EH (cell line): ENCODE measurements at places on chromosomes 1 and 21.

GRCh38 chr1:82463951-82464350 is 663.2 kb downstream of the ADGRL2 start:
- no peak for DNase-seq

DNA sequence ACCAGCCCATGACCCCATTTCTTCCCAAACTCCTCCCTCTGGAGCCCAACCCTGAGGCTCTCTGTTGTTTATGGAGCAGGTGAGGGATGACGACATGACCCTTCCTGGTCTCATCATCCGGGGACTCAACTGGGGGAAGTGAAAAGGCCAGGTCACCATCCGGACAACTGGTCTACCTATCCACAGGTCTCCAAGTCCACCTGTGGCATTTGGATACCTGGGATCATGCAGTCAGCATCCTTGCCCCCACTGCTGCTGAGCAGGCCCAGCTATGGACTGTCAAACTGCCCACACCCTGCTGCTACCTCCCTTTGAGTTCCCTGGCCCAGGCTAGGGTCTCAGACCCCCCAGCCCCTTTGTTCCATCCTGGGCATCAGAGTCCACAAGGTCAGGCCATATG is 60.0 kb upstream of the LAPTM5 start:
- no peak for DNase-seq

DNA sequence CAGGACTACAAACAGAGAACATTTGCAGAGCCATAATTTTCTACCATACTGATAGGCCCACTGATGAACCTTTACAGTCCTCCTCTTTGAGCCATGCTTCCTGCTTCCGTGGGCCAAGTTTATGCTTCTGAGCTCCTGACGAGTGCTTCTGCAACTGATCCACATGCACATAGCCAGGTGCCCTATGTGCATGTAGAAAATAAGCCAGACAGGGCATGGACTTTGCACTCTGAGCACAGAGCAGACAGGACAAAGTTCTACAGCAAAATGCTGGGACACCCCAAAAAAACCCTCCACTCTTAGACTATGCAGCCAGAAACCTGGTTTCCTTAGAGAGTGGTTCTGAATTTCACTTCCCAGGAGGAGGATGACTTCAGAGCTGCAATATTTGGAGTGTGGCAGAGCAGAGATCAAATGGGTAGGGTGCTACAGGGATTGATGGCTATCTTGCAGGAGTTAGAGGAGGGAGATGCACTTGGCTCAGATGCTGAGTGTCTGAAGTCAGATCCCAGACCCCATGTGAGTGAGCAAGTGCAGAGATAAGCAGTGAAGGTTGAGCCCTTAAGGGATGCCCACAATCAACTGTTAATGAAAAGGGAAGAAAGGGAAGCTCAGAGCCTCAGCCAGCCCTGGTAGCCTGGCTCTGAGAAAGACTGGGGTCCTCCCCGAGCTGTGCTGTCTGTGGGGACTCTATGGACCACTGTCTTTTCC is 230.9 kb downstream of the DUSP10 start:
- no peak for DNase-seq

- peak; percentile 97 for DNase-seq
These were observed 134.4 kb downstream of the TGFB2 start for GRCh38 chr1:218479436-218480115.

DNA sequence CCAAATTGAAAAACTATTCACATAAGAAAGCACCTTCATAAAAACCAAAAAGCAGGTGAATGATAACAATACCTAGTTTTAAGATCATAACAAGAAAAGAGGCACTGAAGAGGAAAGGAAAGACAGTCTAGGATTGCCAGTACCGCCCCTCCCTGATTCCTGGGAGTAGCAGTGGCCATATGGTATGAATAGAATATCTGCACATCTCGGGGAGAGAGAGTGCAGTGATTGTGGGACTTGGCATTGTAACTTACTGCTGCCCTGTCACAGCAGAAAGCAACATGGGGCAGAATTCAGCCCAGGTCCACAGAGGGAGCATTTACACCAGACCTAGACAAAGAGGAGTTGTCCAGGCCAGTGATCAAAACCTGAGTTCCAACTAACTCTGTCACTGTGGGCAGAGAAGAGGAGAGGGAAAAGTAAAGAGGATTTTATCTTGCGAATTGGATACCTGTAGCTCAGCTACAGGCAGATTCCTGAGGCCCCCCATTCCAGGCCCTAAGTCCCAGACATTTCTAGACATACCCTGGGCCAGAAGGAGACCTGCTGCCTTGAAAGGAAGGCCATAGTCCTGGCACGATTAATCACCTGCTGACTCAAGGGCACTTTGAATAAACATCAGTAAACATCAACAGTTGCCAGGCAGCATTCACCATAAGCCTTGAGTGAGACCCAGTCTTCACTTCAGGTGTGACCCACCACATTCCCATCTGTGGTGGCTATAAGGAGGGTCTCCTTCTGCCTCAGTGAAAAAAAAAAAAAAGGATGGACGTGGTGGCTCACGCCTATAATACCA is 397.5 kb downstream of the TGFB2 start:
- DNase-seq: no peak

DNA sequence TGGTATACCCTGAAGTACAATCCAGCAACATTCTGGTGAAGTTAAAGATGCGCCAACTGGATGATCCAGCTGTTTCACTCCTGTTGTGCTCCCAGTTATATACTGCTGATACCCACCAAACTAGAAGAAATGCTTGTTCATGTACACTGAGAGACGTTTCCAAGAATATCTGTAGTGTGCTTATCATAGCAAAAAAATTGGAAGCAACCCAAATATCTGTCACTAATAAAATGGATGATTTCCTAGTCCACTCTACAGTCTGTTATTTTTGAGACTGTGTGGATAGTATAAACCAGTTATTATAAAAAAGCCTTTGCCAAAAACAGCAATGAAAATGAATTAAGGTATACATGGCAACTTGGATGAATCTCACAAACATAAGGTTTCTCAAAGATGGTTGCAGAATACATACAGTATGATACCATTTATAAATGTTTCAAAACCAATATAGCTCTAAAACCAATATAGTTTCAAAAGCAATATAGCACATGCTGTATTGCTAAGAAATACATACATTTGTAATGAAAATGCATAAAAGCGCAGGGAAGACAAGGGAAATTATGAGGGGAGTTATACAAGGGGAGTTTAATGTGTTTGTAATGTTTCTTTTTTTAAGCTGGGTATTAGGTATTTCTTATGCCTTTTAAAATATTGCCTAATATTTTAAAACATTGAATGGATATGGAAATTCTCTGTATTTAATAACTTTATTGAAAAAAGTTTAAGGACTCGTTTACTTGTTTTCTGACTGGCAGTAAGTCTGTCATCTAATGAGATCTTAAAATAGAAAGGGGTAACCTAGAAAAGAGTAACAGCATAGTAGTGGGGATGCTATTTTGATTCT is 36.5 kb downstream of the GPSM2 start:
- DNase-seq: no peak

- peak; percentile 57 for DNase-seq
These were observed 23.7 kb downstream of the NKAIN1 start for GRCh38 chr1:31216016-31216415.

GRCh38 chr1:111565079-111565478 is 54.5 kb upstream of the RAP1A start:
- peak; percentile 91 for DNase-seq

- no peak for DNase-seq
These were observed 5.8 kb downstream of the PCNX2 start for GRCh38 chr1:233289676-233290075.

- DNase-seq: no peak
These were observed 240.8 kb downstream of the TRABD2B start for GRCh38 chr1:47756411-47756810.

- DNase-seq: peak; percentile 24
These were observed 508 bp downstream of the RAVER2 start for GRCh38 chr1:64745181-64745985.

DNA sequence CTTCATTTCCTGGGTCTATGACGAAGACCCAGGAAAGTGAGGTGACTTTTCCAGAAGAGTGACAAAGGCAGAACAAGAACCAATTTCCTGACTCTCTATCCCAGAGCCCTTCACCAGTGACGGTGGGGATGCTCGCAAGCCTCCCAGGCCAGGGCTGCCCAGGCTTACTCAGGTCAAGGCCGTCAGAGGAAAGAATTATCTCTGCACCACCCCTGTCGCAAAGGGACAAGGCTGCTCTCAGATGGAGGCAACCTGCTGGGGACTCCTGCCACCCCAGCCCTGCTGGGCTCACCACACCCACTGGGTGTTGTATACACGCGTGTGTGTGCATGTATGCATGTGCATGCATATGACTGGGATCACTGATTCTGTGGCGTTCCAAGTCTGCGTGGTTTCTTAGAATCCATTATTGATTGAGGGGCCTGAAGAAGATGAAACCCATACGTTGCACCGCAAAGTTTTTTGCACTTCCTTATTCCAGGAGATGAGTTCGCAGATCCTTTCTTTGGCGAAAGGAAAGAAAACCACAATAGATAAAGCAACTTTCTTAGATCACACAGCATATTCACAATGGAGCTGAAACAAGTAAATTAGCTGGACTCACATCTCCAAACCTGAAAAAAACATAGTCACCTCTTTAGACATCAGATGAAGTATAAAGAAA is 255.8 kb downstream of the RHOU start:
- no peak for DNase-seq

DNA sequence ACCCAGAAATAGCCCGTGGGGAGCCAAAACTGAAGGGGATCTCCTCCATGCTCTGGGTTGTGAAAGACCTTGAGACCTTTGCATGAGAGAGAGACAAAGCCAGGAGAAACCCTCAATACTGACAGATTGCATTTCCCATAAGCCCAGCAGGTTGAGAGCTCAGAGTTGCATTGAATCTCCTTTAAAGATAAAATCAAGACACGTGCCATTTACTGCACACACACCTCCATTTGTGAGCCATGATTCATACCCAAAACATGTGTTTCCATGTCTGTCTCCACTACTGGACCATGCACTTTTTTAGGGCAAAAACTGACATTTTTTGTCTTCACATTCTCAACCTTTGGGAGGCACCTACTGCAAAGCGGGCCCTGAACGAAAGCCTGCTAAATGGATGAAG is 144.0 kb upstream of the NRIP1 start:
- DNase-seq: no peak

GRCh38 chr1:117037802-117038201 is 22.3 kb upstream of the TTF2 start:
- DNase-seq: no peak

- no peak for DNase-seq
These were observed 5.6 kb upstream of the SLC5A9 start for GRCh38 chr1:48216941-48217340.

DNA sequence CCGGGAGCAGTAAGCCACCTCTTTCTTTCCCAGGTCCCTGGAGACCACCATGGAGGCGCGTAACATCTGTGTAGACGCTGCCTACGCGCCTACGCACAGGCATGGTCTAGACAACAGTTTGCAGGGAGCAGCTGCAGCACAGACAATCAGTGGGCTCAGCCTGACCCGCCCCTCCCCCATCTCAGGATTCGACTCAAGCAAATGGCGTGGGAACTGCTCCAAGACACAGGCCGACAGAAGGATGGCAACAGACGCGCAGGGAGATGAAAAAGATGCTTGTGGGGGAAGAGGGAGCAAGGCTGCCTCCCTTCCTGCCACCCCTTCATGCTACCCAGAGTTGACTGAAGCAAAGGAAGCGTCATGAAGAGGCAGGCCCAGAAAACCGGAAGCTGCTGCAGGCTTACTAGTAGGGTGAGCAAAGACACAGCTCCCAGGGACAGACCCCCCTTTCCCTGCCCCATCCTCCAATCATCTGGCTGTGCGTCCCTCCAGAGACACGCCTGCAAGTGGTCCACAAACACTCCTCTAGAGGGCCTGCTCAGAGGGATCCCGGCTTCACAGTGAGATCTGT is 19.5 kb downstream of the STK40 start:
- peak; percentile 76 for DNase-seq

GRCh38 chr21:20151741-20152140 is 846.5 kb upstream of the NCAM2 start:
- no peak for DNase-seq

- DNase-seq: peak; percentile 63
These were observed 40.3 kb upstream of the RUNX3 start for GRCh38 chr1:24970399-24970753.

GRCh38 chr1:15053153-15053552 is 100.4 kb upstream of the TMEM51 start:
- no peak for DNase-seq

GRCh38 chr1:240394353-240394752 is 217.6 kb downstream of the GREM2 start:
- no peak for DNase-seq

DNA sequence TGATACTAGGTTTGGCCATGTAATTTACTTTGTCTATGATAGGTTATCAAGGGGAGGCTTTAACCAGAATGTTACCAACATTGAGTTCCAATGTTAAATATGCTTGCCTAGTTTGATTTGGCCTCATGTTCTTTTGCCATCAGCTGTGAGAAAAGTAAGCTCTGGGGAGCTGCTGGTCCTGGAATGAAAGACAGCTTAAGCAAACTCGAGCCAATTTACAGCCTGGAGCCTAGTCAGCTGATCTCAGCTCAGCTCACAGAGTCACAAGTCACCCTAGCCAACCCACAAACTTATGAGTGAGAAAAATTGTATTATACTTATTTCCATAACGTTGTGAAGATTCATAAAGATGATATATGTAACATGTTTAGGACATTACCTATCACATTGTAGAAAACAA is 426.7 kb downstream of the RWDD3 start:
- no peak for DNase-seq

DNA sequence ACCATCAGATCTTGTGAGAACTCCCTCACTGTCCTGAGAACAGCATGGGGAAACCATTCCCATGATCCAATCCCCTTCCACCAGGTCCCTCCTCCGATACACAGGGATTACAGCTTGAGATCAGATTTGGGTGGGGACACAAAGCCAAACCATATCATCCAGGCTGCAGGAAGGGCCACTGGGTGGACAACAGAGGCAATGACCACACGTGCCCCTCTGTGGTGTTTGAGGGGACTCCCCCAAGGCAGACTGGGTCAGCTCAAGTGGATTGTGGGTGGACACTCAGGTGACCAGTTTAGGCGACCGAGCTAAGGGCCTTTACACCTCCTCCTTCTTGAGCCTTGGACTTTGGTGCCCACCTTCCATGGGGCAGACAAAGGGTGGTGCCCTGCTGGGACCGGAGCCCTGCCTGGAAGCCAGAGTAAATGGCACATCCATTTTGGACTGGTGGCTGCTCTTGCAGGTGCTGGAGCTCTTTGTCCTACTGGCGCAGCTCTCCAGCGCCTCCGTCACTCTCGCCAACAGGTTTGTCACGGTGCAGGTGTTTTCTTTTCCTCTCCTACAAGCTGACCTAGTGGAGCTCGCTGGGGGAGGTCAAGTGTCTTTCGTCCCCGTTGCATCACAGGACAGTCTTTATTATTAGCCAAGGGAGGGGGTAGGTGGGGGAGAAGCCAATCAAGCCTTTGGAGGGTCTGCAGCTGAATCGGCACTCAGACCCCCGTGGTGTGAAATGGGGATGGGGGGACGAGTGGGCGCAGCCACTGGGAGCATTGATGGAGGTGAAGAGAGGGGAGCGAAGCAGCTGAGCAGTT is 37.6 kb downstream of the CRYAA start:
- DNase-seq: no peak
